ENCODE measurements at places on chromosomes 4 and X.

- DNase-seq, result peak; percentile 90
Measured at GRCh38 chr4:99405433-99406115, 29.6 kb downstream of the ADH7 start.

DNA sequence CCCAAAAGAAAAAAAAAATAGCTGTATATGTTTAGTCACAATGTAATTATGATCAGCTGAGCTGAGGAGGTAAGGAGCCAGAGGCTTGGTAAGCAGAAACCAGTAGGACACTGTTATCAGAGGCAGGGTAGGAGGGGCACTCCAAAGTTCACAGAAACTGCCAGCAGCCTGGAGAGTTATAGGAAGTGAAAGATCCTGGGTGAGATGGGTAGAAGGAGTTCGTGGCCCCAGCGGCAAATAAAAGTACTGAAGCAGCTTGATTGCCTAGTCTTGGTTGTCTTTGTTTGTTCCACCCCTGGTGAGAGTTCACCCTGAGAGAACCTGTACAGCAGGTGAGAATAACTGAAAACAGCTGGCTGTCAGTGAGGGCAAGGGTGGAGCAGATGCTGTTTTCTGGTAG is 340.8 kb downstream of the ADGRL3 start:
- DNase-seq, result no peak

GRCh38 chrX:18885328-18886004 is 98.4 kb downstream of the PHKA2 start:
- peak; percentile 67 for DNase-seq

- peak; percentile 25 for DNase-seq
Measured at GRCh38 chr4:183755596-183755995, 96.5 kb downstream of the TRAPPC11 start.

DNA sequence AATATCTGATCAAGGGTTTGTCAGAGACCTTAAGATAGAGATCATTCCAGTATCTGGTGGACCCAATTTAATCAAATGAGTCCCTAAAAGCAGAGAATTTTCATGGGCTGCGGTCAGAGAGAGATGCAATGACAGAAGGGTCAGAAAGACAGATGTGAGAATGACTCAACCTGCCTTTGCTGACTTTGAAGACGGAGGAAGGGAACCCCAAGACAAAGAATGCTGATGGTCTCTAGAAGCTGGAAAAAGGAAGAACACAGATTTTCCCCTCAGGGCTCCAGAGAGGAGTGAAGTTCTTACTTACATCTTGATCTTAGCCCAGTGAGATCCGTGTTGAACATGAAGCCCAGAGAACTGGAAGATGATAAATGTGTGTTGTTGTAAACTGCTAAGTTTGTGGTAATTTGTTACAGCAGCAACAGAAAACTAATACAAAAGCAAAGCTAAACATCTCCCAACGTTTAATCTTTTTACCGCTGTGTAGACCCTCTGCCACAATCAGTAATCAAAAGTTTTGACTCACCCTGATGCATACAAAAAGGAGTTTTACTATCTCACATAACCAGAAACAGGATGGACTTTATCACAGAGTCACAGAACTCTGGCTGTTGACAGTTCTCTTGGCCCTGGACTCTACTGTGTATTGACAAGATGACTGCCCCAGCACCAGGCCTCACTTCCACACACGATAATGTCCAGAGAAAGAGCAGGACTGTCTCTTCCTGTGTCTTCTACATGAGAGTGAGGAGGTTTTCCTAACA is 70.2 kb upstream of the MAGEB2 start:
- no peak for DNase-seq

GRCh38 chrX:140503238-140503601 is 1.6 kb downstream of the SOX3 start:
- DNase-seq, result no peak

- peak; percentile 44 for DNase-seq
Measured at GRCh38 chrX:129600981-129601424, 53.8 kb downstream of the APLN start.

GRCh38 chr4:44720371-44720770 is 6.0 kb downstream of the GNPDA2 start:
- no peak for DNase-seq

- DNase-seq, result peak; percentile 81
Measured at GRCh38 chr4:3285558-3286334, 7.1 kb upstream of the RGS12 start.

DNA sequence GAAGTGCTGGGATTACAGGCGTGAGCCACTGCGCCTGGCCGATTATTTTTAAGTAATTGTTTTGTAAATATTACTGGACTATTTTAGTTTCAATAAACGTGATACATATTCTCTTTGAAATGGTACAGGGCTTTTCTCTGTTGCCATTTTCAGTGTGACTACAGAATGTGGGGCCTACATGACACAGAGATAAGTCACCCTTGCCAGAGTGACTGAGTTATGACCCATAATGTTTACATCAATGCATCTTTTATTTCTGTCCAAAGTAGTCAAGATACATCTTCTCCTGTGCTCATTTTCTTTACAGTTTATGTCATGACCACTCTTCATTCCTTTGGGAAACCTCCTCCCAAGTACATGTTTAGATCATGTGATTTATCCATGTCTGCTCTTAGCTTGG is 88.3 kb upstream of the GC start:
- DNase-seq, result no peak

GRCh38 chrX:134139090-134139489 is 97.9 kb upstream of the CCDC160 start:
- DNase-seq, result no peak

GRCh38 chr4:117293784-117294183 is 208.4 kb upstream of the TRAM1L1 start:
- no peak for DNase-seq

- DNase-seq, result no peak
Measured at GRCh38 chr4:20617678-20618396, 82.4 kb upstream of the PACRGL start.

DNA sequence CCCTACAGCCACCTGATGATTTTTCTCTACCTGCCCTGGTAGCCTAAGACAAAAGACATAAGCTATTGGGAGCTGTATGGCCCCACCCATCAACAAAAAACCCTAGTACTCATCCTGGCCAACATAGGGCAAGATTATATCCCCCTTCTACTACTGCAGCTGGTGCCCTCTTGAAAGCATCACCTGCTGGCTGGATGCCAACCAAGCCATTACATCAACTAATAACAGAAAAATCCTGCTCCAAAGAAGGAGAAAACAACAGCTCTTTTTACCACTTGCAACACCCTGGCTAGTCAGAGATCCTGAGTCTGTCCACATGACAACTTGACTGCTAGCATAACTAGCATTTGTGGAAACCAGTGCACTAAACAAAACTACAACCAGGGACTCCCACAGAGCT is 43.6 kb upstream of the UPRT start:
- peak; percentile 29 for DNase-seq

DNA sequence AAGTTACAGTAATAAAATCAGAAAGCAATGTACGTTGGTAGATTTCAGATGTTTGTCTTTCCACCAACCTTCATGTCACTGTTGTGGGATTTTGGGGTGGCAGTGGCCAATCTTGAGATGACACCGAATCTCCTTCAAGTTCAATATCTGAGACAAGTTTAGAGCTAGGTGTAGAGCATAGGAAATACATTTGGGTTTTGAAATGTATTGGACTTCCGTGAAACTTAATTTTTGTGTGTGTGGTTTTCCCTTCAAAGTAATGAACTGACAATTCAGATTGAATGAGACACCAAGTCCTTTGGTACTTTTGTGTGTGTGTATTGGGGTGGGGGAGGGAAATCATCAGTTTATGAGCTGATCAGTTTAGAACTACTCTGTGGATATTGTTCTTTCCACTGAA is 1.8 kb downstream of the WDR44 start:
- DNase-seq, result no peak
